M059J (cell line): ENCODE measurements at places on chromosomes 2 and 18. TPM values are rescaled to one million over a fixed set of nuclear protein-coding genes. Genes with fewer than 3 reads are reported as not detected.

- DNase-seq: no peak
Observed at GRCh38 chr2:203549406-203549805, 14.3 kb upstream of the RAPH1 start.

RUFY4 gene
- not detected in 2 replicates for total RNA-seq

- no peak for DNase-seq
Observed at GRCh38 chr2:199462347-199462955, 4.7 kb upstream of the SATB2 start.

GRCh38 chr2:60488291-60488690 is 65.2 kb downstream of the BCL11A start:
- no peak for DNase-seq

GRCh38 chr2:96262306-96262705 is 3.5 kb downstream of the TMEM127 start:
- no peak for DNase-seq

DNA sequence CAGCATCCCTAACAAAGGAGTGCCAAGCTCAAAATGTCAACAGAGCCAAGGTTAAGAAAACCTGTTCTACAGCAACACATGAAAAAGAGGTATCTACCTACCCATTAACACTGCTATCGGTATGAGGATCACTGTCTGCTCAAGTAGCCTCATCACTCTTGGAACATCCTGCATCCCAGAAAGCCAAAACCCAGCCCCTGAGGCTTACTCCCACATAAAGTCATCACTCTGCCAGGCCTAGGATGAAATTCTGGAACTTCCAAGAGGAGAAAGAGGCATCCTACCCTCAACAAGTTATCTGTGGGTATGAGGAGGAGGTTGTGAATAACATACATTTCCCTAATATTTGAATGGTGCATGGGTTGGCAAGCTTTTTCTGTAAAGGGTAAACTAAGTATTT is 25.5 kb downstream of the CDH2 start:
- DNase-seq: no peak

GRCh38 chr2:100289020-100289419 is 33.3 kb downstream of the LONRF2 start:
- DNase-seq: no peak

GRCh38 chr18:49731421-49731841 is 81.9 kb downstream of the ACAA2 start:
- DNase-seq: no peak

CLK1 gene
- total RNA-seq: 26.8 and 40.0 TPM in 2 replicates

ACMSD gene
- total RNA-seq: not detected in 2 replicates

DNA sequence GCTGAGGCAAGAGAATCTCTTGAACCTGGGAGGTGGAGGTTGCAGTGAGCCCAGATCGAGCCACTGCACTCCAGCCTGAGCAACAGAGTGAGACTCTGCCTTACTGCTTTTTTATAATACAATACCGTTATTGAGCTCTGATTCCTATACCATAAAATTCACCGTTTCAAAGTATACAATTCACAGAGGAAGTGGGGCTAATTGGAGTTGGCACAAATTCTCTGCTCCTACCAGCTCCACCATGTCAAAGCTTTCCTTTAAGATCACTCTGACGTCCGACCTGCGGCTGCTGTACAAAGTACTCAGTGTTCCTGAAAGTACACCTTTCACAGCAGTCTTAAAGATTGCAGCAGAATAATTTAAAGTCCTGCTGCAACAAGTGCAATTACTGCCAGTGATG is 29.6 kb upstream of the CYBRD1 start:
- no peak for DNase-seq

DNA sequence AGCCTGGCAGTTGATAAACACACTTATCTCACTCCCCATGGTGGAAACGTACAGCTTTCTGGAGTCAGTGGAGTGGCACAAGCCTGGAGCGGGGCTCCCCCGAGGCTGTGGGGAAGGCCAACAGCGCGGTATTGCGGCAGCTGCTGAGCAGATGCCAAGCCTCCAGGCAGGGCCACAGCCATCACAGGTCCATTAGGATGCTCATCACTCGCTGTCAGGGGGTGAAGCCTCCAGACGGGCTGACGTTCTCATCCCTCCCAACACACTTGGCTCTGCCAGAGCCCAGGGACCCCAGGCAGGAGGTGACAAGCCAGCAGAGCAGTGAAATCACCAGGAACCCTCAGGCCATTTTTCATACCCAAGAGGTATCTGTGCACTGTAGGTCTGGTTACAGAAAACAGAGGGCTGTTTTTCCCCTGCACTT is 529.2 kb upstream of the KLHL29 start:
- DNase-seq: no peak

LHCGR gene
- total RNA-seq: not detected in 2 replicates

- DNase-seq: peak; percentile 90
Observed at GRCh38 chr18:8162802-8163201, 446.4 kb upstream of the RAB12 start.

PFN4 gene
- 0.12 TPM in 1 of 2 replicates, not detected in the other for total RNA-seq

GRCh38 chr2:54701029-54701428 is 22.4 kb upstream of the EML6 start:
- DNase-seq: no peak

GRCh38 chr2:133434959-133435668 is 133.1 kb downstream of the NCKAP5 start:
- peak; percentile 98 for DNase-seq

GRCh38 chr18:60485201-60485600 is 112.6 kb upstream of the MC4R start:
- DNase-seq: peak; percentile 5
